ENCODE measurements at places on chromosomes 5 and 9.

- DNase-seq = no peak
These were observed 279.8 kb upstream of the POU5F2 start for GRCh38 chr5:94021246-94021645.

DNA sequence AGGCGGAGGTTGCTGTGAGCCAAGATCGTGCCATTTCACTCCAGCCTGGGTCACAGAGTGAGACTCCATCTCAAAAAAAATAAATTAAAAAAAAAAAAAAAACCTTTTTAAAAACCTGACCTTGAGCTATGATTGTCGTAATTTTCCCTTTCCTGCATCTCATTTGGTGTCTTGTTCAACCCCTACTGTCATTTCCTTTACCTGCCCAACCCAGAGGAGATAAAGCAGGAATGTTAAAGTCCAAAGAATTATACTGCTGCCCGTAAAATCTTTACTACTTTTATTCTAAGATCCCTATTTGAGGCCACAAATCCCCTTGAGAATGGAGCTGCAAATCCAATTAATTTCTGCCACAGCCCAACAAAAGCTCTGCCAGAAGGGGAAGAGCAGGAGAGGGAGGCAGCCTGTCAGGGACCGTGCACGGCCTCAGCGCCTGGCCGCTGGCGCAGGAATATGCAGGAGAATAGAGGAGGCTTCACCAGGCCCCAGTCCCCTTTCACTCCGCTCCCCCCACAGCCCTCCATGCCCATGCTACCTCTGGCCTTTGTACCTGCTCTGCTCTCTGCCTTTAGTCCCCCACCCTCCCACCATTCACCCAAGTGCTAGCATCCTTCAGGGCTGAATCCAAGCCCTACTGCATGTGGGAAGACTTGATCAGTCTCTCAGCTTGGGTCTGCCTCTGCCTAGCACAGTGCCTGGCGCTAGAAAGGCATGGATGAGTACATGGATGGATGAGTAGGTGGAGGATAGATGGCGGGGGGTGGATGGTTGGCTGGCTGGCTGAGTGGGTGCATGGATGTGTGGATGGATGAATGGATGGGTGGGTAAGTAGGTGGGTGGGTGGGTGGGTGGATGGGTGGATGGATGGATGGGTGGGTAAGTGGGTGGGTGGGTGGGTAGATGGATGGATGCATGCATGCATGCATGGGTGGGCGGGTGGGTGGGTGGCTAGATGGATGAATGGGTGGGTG, 99.8 kb upstream of the SARDH start:
- no peak for DNase-seq

DNA sequence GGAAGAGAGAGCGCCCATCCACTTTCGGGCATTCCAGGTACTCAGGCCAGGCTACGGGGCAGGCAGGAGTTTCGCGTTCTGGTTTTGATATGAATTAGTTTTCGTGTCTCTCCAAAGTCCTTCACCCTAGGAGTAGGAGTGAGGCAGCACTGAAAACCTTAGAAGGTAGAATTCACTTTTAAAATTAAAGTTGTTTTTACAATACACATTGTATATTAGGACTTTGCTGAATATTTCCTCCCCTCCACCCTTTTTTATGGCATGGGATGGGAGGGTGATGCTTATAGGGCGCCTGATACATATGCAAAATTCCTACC, 747 bp downstream of the ITGA1 start:
- DNase-seq = no peak

- peak; percentile 17 for DNase-seq
These were observed 17.7 kb downstream of the CAVIN4 start for GRCh38 chr9:100595391-100596199.

DNA sequence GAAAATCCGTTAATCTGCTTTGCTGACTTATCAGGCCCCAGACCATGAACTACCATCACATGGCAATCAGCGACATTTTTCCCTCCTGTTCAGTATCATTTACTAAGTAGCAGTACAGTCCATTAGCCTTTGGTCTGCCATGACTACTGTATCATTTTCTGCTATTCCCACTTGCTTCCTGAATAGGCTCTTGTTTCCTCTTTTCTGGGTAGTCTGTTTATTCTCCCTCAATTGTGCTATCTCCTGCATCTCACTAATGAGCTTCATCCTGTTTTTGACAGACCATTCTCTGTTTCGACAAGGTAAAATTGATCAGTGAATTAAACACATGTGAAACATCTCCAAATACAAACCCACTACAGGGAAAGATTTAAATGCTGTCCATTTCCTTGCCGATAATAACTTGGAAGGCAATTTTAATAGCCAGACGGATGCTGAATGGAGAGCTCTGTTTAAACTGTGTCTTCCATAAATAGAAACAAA, 263.5 kb upstream of the ANKRD55 start:
- DNase-seq = no peak

DNA sequence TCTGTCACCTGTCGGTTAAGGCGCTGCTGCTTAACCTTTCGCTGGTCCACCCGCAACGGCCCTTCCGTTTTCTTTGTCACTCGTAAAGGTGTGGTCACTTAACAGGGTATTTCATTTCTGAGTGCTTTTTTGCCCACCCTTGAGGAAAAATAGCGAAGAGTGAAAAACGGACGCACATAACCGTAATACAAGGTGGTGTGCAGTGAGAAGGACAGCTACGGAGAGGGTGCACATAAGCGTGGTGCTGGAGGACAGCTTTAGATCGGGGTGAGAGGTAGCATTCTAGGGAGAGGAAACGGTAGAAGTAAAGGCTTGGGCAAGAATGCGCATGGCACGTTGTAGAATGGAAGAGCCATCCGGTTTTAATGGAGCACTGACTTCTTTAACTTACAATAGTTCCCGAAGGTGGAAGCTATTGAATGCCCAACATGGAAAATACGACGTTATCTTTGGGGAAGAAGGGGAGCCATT, 761 bp downstream of the CCT5 start:
- DNase-seq = peak; percentile 39

DNA sequence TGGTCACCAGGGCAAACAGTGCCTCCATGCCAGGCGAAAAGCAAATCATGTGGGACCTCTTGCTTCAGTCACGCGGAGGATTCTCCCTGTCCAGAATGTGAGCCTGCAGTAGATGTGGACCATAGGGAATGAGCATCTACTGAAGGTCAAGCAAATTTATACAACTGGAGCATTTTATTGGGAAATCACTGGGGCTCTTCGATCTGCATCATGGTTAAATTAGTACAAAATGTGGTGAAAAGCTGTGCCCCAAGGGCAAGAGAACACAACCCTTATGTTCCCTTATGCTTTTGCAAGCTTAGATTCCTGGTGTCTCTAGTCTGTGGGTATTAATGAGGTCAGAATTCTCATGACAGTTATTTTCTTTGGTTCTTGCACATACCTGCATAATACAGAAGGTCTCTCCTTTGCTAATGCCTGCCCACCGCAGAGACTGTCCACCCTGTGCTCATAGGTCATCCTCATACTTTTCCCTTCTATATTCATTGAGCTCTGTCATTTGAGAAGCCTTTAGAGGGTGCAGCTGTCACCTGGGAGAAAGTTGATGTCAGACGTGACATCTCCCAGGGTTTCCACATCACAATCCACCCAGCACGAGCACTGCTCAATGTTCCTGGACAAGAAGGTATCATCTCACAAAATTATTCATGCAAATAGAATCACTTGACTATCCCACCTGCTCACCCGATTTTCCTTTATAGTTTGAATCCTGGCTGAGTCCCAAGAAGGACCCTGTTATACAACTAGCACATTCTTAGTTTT, 111.7 kb downstream of the NXNL2 start:
- no peak for DNase-seq

GRCh38 chr9:73683862-73684591, 532.4 kb downstream of the ANXA1 start:
- no peak for DNase-seq

- no peak for DNase-seq
These were observed 593.6 kb downstream of the MTRR start for GRCh38 chr5:8462565-8462964.
